Gastroesophageal sphincter (tissue), 4 donors: ENCODE measurements at places on chromosomes 16 and 17.

DNA sequence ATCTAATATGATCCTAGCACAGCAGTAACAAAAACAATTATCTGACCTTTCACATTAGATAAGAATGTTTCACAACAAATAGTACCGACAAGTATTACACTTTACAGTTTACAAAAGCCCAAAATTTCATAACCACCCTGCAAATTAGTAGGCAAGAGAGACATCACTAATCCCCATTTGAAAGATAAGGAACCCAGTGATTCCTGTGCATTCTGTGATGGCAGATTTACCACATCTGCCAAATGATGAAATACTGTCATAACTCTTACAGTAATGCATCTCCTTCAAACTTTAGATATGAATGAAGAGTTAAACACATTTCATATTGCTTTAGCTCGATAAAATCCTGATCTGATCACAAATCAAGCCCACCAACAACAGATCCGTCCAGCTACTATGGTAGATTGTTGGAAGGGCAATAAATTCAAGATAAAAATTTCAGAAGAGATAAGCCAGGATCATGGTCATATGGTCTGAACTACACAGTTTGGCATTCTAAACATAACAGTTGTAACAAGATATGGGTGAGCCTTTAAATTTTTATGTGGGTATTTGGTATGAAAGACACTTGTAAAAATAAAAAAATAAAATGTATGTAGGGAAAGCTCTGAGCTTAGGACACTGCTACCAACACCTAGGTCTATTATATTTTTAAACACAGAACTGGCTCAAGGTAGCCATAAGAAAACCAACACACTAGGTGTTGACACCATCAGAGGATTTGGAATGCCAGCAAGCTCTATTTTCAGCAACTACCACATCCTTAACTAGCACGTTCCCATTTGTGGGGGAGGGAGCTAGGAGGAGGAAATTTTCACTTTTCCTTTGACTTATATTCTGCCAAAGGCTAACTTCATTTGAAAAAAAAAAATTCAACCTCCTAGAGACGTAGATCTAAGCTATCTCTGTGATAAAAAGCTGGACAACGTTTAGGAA, 9.3 kb downstream of the YWHAE start:
- ATAC-seq, result no peak

GRCh38 chr16:78198288-78198687, 98.8 kb downstream of the WWOX start:
- ATAC-seq, result no peak

DNA sequence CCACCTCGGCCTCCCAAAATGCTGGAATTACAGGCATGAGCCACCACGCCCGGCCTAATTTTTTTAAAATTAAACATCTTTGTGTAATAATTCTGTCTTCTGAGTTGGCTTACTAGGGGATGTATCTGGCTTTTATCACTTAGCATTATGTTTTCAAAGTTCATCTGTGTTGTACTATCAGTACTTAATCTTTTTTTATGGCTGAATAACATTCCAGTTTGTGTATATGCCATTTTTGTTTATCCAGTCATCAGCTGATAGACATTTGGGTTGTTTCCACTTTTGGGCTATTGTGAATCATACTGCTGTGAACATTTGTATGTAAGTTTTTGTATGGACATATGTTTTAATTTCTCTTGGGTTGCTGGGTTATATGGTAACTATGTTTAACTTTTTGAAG, 69.0 kb downstream of the CHD9 start:
- no peak for ATAC-seq

DNA sequence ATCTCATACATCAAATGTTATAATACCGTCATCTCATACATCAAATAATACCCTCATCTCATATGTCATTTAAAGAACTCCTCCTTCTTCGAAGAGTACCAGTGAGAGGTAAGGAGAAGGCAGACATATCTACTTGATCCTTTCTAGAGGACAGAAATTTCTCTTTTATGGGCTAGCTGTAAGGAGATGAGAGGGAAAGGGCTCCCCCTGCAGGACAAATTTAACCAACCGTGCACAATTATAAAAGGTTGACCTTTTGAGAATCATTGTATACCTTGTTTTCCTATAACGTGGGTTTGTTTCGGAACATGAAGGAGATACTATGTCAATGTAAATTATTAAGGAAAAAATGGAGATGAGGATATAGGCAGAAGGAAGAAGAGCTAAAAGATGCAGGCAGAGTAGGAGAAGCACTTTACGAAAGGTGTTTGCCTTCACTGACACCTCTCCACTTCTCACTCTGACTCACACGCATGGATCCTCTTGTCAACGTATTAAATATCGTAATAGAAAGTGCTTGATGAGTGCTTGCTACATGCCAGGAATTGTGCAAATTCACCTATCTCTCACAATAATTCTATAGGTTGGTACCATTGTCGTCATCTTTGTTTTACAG, 465.9 kb upstream of the ERCC4 start:
- ATAC-seq, result no peak

DNA sequence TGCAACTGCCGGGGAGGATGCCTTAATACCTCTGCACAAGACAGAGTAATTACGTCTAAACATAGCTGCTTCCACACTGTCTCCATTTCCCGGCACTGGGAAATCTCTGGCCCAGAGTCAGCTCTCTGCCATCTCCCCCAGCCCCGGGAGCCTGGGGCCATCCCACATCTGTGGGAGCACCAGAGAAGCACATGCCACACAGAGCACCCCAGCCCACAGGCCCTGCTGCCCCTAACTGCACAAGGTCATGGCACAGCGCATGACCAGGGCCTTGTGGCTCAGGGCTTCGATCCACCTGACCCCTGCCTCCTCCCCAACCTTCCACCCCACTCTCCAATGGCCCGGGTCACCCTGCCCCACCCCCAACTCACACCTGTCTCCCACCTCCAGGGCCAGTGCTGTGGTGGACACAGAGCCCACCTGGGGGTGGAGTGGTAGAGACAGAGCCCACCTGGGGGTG, 36.6 kb upstream of the RBFOX3 start:
- ATAC-seq, result no peak

GRCh38 chr16:11658896-11659708, 9.2 kb upstream of the SNN start:
- ATAC-seq, result no peak

- ATAC-seq, result no peak
Observed at GRCh38 chr16:24075931-24076716, 180.0 kb upstream of the CACNG3 start.

DNA sequence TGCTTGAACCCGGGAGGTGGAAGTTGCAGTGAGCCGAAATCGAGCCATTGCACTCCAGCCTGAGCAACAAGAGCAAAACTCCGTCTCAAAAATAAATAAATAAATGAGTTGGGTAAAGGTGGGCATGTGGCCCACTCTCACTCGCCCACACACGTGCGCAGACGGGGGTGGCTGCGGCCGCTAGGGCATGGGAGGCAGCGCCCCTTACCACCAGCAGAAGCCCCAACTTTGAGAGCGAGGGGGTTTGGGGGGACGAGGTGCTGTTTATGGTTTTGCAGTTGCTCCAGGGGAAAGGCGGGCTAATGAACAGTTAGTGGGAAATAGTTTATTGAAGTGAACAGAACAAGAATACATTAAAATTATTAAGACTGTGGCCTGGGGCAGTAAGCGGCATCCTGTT, 14.9 kb upstream of the RBFOX3 start:
- no peak for ATAC-seq

- no peak for ATAC-seq
Observed at GRCh38 chr17:2218426-2218825, 85.2 kb downstream of the SMG6 start.

DNA sequence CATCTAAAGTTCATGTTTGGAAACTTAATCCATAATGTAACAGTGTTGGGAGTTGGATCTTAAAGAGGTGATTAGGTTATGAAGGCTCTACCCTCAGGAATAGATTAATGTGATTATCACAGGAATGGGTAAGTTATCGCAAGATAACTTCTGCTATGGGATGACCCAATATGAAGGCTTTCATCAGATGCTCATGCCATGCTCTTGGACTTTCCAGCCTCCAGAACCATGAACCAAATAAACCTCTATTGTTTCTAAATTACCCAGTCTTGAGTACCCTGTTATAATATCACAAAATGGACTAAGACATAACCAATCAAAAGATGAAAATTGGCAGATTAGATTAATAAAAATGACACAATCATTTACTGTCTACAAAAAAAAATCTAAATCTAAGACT, 906.9 kb upstream of the SOX9 start:
- ATAC-seq, result no peak

DNA sequence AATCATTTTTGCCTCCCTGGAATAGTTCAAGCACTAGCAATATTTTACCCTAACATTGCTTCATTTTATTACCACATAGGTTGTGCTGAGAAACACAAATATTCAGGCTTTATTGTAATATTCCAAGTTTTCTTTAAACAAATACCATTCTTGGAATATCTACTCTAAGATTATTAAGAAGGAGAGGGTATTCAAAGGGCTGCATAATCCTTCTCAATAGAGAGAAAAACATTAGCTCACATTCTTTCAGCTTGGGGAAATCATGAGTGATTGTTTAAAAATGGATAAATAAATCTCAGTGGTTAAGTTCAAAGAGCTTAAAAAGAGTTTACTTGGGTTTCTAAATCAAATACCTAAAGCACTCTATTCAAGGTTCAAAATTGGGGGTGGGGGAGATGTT, 111.9 kb upstream of the CORO6 start:
- no peak for ATAC-seq

DNA sequence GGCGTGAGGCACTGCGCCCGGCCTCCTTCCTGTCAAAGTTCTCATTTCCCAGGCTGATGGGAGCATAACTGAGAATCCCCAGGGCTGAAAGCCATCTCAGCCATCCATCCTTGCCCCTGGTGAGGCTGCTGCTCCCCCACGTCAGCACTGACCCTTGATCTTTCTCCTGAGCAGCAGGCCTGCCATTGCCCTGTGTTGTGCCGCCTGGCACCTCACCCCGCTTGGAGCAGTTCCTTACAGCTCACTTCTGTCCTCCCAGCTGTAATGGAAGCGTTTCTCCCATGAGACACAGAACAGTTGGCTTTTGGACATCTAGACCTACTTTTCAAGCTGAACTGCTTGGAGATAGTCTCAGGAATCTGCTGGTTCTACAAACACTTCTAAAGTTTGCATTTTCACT, 51.5 kb downstream of the OR1D5 start:
- ATAC-seq, result no peak

DNA sequence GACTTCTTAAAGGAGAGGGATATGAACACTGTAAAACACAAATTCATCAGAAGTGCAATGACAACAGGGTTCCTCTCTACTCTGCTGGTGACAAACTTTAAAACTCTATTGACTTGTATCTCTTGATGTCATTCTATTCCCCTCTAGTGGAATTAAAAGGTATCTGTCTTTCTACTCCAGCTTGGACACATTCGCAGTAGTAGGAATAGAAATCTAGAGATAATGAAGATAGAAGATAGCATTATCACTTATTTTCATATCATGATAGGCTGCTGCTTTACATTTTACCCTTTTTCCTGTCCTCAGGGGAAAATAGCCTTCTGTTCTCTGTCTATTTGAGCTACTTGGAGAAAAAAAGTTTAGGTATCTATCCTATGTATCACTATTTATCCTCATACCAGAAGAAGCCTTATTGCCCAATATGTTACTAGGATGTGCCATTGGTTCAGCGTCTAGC, 209.6 kb upstream of the CACNG5 start:
- no peak for ATAC-seq

GRCh38 chr17:13601776-13602551, at the start of gene HS3ST3A1:
TSS of gene HS3ST3A1 (minus strand) at chr17:13601929. CDS start at chr17:13601129, 800 bp downstream.
- peak; percentile 87 for ATAC-seq

GRCh38 chr16:49495596-49496355, 122.2 kb downstream of the C16orf78 start:
- ATAC-seq, result no peak

DNA sequence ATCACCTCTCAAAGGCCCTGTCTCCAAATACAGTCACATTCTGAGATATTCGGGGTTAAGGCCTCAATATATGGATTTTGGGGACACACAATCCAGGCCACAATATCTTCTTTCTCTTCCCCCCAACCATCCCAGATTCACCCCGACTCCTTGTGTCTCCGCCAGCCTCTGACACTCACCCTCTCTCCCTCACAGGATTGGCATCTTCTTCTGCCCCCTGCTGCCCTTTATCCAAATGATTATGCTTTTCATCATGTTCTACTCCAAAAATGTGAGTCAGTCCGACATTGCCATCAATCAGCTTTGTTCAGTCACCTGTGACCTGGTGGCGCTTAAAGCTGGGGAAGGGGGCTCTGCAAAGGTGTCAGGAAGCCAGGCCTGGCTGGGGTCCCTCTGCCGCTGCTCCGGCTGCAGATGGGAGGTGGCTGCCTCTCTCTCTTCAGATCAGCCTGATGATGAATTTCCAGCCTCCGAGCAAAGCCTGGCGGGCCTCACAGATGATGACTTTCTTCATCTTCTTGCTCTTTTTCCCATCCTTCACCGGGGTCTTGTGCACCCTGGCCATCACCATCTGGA, 35.1 kb downstream of the GDE1 start:
- no peak for ATAC-seq

- no peak for ATAC-seq
Observed at GRCh38 chr17:28306954-28307401, 12.0 kb upstream of the TMEM97 start.

GRCh38 chr16:83887564-83887963, 11.4 kb upstream of the MLYCD start:
- ATAC-seq, result no peak

DNA sequence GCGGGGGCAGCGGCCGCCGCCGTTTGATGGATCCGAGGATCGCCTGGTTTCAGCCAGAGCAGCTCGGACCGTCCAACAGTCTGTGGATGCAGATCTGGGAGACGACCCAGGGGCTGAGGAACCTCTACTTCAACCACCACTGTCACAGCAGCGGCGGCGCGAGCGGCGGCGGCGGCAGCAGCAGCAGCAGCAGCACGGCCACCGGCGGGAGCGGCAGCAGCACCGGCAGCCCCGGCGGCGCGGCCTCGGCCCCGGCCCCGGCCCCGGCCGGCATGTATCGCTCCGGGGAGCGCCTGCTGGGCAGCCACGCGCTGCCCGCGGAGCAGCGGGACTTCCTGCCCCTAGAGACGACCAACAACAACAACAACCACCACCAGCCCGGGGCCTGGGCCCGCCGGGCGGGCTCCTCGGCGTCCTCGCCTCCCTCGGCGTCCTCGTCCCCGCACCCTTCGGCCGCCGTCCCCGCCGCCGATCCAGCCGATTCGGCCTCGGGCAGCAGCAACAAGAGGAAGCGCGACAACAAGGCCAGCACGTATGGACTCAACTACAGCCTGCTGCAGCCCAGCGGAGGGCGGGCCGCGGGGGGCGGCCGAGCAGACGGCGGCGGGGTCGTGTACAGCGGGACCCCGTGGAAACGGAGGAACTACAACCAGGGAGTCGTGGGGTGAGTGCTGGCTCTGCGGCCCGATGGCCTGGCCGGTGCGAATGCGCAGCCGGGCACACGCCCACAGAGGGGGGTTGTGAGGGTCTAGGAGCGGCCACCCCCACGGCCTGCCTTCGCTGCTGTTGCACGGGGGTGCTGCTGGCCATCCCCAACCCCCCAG, 702 bp downstream of the TENT4B start:
- ATAC-seq, result no peak
